ENCODE measurements at places on chromosomes 12 and 14.
A peak's percentile ranks its signal among the peaks of the same experiment; 100 is the strongest.

DNA sequence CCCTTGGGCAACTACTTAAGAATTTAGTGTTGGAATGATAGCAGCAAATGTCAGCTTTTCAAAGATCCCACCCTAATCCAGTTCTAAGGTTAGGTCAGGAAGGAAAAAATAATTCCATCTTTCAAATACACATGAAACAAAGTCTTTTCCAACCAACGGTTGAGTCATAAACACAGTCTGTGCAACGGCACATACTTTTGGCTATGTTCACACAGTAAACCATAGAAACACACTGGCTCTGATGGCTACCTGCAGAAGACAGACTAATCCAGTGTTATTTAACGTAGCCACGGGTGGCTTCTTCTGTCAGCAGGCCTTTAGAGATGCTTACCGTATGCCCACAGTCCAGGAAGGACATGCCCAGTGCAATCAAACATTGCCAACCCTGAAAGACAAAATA is 35.7 kb downstream of the HIGD1C start:
- no peak for DNase-seq

- peak; percentile 14 for DNase-seq
These were observed 66.2 kb upstream of the BCL2L14 start for GRCh38 chr12:12004524-12004923.

DNA sequence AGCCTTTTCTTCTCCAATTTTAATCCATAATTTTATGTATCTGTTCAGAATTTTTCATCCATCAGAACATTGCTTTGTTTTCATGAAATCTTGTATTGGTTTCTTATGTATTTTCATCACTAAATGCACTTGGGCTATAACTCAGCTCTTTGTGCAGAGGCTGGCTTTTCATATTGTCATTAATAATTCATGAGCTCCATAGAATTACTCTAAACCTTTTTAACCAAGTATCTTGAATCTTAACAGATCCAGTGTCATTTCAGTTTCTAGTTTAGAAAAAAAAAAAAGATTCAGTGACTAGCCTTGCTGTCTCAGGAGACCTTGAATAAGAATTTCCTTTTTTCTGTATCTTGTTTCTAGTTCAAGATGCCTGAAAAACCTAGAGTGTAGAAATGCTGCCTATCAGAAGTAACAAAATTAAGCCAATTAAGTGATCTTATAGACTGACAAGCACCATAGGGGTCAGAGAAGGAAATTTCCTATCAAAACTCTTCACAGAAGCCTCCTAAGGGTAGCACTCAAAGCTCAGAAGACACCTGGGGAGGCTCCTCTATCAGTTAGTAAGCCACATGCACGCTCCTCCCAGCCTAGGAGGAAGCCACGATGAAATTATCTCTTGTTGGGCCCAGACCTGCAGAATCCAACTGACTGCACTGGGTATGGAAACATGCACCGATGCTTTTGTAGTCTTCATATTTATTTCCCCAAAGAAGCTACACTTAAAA is 163.4 kb downstream of the KICS2 start:
- DNase-seq: no peak

DNA sequence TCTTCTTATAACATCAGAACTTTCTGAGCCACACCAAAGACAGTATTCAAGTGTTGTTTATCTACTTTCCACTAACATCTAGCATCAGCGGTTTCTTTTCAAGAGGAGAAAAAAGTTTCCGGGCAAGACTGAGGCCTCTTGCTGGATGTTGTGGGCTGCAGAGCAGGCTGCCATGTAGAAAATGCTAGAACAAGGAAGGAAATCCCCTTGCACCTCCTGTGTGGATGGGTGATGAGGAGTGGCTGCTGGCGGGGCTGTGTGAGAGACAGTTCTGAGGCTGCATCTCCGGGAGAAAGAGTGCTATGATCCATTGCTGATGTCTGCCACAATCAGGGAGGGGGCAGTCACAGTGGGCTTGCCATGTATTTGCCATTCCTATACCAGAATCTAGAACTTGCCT is 37.8 kb upstream of the PPP1CC start:
- no peak for DNase-seq

DNA sequence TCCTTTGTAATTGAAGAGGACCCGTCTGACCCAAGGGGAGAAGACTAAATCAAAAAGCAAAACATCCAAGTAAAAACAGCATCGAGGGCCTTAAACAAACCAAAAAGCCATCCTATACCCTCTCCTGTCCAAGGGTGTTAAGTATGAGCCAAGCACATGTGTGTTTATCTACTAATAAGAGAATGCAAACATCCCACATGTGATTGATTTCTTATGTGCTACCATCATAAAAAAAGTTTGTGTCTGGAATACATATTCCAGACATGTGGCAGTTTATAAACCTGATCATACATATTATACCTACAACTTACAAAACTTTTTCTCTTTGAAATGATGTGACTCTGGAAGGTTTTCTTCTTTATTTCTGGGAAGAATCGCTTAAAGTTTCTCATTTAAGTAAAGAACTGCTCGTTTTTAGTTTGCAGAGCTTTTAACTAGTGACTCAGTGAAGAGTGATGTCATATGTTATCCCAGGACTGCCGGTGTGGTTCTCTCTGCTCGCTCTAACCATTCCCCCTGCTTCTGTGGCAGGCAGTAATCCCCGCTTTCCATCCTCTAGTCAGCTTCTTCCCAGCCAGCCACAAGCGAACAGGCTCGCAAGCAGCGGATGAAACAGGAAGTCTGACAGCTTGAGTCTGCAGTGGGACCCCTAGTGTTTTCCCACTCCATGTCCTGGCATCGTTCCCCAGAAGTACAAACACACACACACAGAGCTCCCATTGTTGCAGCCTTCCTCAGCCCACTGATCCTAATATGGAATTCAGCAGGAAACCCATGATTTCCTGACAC is 431 bp upstream of the RHOJ start:
- DNase-seq: peak; percentile 55

DNA sequence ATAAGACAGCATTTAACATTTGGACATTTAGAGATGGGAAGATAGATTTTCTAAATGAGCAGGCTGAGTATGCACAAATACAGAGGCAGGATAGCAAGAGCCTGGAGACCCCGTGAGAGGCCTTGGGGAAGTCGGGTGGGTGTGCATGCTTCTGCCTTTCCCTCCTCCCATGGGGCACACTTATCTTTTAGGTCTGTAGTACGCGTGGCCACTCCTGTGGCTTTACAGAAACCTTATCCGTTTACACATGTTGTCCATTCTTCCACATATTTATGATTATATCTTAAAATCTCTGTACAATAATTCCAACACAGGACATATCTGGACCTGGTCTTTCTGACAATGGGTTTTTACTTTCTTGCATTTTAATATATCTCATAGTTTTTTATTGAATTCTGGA is 33.6 kb downstream of the GYS2 start:
- no peak for DNase-seq

DNA sequence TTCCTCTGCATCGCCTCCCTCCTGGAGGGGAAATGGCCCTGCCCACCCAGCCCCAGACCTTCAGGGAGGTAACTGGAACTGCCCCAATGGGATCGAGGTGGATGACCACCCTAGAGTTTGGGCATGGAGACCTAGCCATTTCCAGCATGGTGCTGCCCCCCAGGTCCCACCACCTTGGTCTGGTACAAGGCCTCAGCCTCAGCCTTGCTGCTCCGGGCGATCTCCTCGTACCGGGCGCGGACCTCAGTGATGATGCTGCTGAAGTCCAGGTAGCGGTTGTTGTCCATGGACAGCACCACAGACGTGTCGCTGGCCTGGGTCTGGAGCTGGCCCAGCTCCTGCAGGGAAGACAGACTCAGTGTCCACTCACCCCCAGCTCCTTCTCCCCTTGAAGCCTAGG is 4.4 kb downstream of the KRT78 start:
- DNase-seq: no peak

GRCh38 chr12:130945786-130946492 is 7.8 kb upstream of the ADGRD1 start:
- no peak for DNase-seq

DNA sequence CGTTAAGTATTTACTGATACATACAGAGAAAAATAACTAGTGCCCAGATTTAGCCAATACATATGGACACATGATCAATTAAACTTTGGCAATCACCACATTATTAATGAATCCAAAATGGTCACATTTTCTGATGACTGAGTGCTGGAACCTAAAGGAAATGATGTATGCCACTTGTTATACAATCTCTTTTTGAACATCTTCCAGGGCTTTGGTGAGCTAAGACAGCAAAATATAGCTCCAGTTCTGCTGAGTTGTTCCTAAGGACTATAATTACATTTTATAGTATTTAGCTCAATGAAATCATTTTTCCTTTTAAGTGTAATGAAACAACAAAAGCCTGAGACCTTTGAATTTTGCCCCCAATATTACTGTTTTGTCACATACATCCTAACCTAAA is 329.1 kb upstream of the ATP2B1 start:
- no peak for DNase-seq

GRCh38 chr14:52000019-52000582 is 10.8 kb downstream of the RTRAF start:
- DNase-seq: no peak

DNA sequence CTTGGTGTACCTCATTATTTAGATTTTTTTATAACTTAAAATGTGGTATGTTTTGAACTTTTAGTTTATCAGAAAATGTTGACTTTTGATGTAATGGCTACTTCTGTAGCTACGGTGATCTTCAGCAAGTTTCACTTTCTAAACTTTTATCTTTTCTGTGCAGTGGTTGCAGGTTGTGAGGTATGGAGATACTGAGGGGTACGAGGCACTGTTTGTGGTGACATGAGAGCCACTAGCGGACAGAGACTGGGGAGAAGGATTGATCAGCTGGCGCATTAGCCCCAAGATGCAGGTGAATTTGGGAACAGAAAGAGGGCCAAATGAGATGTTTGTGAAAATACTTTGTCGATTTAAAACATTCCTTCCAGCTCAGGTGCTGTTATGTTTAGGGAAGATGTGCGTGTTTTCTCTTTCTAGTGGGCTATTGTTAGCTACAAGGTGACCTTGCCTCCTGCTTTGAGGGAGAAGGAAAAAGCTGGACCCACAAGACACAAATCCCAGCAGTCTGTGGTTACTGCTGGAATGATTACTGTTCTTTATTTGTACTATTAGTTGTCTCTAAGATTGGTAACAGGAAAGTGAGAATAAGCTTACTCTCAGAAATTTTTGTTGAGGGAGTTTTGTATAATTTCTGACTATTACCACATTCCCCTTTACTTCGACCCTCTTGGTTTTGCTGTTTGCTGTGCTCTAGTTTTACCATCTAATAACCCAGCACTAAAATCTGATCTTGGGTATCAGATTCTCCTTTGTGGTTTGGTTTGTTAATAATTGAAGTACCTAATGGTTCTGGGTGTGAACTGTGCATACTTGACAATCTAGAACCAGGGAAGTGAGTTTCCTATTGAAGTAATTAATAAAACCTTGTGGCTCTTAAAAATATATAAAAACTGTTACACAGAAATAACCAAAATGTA is 61.7 kb downstream of the FBXO34 start:
- no peak for DNase-seq

- no peak for DNase-seq
These were observed 88.4 kb downstream of the TMCC3 start for GRCh38 chr12:94561943-94562411.

DNA sequence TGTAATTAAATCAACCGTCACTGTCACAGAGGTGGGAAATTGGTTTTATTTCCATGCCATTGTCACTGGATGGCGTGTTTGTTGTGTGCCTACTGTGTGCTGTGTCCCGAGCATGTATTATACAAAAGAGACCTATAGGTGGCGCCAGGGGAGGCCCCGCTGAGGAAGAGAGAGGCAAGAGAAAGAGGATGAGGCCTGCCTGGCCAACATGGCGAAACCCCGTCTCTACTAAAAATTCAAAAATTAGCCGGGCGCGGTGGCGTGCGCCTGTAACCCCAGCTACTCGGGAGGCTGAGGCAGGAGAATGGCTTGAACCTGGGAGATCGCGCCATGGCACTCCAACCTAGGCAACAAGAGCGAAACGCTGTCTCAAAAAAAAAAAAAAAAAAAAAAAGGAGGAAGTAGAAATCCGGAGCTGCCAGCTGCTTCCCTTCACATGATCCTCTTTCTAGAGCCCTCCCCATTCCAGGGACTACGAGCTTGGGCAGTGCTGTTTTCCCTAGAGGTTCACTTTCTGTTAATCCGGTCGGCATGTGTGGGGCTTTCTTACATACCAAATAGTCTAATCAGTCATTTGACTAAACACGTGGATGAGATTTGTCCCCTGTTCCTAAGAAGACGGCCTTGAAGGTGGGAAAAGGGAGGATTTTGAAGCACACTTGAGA is 6.4 kb upstream of the CCDC175 start:
- DNase-seq: peak; percentile 100

GRCh38 chr12:44519931-44520330 is 356.2 kb downstream of the NELL2 start:
- DNase-seq: no peak

DNA sequence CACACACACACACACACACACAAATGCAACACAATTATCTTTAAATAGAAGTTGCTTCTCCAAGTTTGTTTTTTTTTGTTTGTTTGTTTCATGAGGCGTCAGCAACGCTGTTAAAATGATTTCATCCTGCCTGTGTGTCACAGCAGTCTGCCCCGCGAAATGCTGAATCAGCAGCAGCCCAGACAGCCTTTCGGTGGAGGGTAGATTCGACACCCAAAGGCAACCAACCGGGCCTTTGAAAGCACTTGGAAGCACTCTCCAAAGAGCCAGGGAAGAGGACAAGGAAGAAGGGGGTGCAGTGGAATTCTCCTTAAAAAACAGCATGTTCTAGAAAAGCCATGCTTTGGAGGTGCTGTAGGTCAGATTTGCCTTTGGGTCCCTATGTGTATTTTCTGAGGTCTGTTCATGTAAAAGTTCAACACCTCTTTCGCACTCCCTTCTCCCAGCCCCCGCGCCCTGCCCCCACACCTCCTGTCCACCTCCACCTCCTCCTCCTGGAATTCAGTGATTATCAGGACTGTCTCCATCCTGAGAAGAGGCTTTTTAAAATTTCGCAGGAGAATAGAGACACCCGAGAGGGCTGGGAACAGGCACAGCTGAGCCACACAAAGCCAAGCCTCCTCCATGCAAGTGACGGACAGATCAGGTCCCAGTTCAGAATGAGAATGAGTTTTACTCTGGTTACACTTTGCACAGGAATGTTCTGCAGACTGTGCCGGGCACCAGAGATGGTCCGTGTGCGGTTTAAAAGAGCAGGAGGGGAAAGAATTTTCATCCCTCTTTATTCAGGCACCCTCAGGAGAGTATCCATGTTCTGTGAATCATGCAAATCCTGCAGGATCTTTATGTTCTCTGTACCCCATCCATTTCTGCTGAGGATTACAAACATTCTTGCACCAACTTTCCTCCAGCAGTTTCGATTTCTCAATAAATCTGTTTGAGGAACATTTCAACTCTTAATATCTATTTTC is 177.9 kb downstream of the ETV6 start:
- DNase-seq: no peak

GRCh38 chr14:54622192-54622958 is 55.4 kb downstream of the SAMD4A start:
- DNase-seq: no peak

- DNase-seq: no peak
These were observed 45.3 kb upstream of the MTERF2 start for GRCh38 chr12:107032266-107032665.

- DNase-seq: no peak
These were observed 94.2 kb downstream of the PLEKHA5 start for GRCh38 chr12:19223695-19224094.

DNA sequence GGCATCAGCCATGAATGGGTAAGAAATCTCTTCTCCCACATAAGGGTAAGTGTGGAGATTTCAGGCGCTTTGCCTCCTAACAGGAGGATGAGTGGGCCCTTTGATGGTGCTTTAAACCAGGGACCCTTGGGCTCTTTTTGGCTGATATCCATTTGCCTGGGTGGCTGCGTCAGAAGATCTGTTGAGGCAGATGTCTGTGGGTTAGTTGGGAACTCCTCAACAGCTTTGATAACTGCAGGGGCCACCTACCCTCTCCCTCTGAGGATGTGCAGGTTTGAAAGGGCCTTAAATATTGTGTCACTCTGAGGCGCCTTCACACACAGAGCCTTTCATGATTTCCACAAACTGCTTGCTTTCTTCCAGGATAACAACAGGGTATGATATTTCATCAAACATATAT is 210.7 kb downstream of the PPM1H start:
- DNase-seq: no peak
